Chondrocyte (in vitro differentiated cells): ENCODE measurements at places on chromosomes 4 and X.

- H3K27me3 ChIP-seq = no peaks in the 10 kb centered on the region
- H3K36me3 ChIP-seq = no peaks in the 10 kb centered on the region
- H3K4me3 ChIP-seq = no peak overlapping the region
- no peak for DNase-seq
- H3K4me1 ChIP-seq = no peaks in the 10 kb centered on the region
Observed at GRCh38 chr4:165851256-165851655, 21.8 kb upstream of the TLL1 start.

- peak overlapping the region; percentile 58 for H3K27ac ChIP-seq
- H3K4me3 ChIP-seq = no peak overlapping the region
- no peaks in the 10 kb centered on the region for H3K27me3 ChIP-seq
- peaks cover 17% of the 10 kb centered on the region for H3K4me1 ChIP-seq
- no peak for DNase-seq
Observed at GRCh38 chr4:82352825-82353366, 20.9 kb downstream of the HNRNPD start.

DNA sequence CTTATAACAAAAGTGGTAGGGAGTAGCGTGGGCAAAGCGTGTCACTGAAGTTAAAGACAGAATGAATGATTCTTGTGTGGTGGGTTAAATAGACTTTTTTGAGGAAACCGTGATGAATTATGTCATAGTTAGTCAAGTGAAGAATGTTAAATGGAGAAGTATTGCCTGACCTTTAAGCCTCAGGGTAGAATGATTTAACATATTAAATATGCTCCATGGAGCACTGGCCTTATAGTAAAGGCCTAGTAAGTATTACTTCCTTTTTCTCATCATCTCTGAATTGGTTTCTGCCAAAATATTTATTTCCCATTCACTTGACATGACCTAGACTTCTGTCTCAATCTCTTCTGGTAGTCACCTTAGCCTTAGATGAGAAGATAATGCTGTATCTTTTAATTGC is 23.7 kb downstream of the MAGEB1 start:
- no peaks in the 10 kb centered on the region for H3K4me1 ChIP-seq
- H3K27me3 ChIP-seq = peaks cover 6% of the 10 kb centered on the region
- no peak overlapping the region for H3K27ac ChIP-seq

DNA sequence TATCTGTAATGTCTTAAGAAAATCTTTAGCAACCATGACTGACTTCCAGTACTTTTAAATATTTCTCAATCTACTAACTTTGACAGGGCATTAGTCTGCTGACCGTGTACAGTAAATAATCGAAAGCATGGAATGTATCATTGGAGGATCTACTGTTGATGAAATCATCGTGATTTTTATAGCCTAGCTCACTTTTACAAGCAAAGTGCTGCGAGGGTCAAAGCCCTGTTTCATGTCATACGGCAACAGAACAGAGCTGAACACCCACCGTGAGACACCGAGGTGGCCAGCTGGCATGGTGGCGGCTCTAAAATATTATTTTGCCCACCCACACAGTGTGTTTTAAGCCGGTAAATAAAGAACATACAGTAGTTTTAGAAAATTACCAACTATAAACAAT is 679.3 kb downstream of the FAT4 start:
- H3K4me3 ChIP-seq = no peak overlapping the region
- H3K27ac ChIP-seq = no peak overlapping the region
- DNase-seq = no peak

- no peaks in the 10 kb centered on the region for H3K36me3 ChIP-seq
- H3K4me3 ChIP-seq = no peak overlapping the region
- H3K27me3 ChIP-seq = no peaks in the 10 kb centered on the region
- H3K27ac ChIP-seq = no peak overlapping the region
- H3K4me1 ChIP-seq = no peaks in the 10 kb centered on the region
Observed at GRCh38 chrX:152989292-152989658, 4.6 kb downstream of the PNMA5 start.

DNA sequence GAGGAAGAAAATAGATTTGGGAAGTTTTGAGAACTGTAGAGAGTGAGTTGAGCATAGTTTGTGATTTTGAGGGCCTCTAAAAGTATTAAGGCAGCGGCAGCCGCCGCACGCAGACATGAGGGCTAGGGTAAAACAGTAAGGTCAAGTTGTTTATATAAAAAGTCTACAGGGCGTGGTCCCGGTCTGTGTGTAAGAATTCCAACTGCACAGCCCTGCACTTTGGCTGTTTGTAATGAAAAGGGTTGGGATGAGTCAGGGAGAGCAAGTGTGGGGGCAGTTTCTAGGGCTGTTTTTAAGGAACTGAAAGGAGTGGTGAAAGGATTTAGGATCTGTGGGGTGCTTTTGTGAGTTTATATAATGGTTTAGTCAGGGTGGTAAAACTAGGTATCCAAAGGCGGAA is 55.0 kb downstream of the BEX3 start:
- no peaks in the 10 kb centered on the region for H3K27me3 ChIP-seq
- no peaks in the 10 kb centered on the region for H3K4me1 ChIP-seq
- H3K36me3 ChIP-seq = no peaks in the 10 kb centered on the region
- no peak overlapping the region for H3K27ac ChIP-seq

GRCh38 chrX:96752781-96753180 is 68.1 kb downstream of the DIAPH2 start:
- no peak overlapping the region for H3K4me3 ChIP-seq
- no peak overlapping the region for H3K27ac ChIP-seq

DNA sequence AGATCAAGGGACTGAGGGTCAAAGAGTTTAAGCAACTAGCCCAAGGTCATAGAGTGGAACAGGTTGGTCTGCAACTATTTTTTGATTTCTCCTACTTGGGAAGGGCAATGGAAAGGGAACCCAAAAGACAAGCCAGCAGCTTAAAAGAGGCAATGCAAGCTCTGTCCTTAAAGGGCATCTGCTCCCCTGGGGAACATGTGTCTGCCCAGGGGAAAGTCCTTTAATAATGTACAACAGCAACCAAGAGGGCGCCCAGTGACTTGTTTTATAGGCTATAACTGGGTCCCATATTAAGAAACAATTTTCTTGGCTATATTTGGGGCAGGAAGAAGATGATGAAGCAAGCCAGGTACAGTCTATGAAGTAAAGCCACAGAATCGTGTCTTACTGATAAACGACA is 54.7 kb upstream of the RBM47 start:
- no peak overlapping the region for H3K4me3 ChIP-seq
- H3K36me3 ChIP-seq = no peaks in the 10 kb centered on the region
- no peaks in the 10 kb centered on the region for H3K27me3 ChIP-seq
- H3K27ac ChIP-seq = no peak overlapping the region
- no peak for DNase-seq
- no peaks in the 10 kb centered on the region for H3K4me1 ChIP-seq

DNA sequence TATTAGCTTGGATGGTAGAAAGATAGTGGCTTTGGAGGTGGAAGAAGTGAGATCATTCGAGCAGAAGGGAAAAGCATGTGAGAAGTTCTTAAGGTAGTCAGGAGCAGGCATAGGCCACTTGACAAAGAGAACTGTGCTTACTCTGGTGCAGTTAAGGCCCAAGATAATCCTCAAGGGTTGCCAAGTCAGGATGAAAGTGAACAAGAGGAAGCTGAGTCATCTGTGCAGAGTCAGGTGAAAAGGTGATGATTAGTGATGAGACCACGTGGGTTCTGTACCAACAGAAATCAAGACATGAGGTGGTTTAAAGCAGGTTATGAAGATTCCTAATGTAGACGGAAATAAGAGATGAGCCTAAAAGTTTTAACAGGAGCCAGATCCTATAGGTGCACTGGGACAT is 369.8 kb downstream of the DTHD1 start:
- no peaks in the 10 kb centered on the region for H3K36me3 ChIP-seq
- no peak overlapping the region for H3K4me3 ChIP-seq
- H3K27me3 ChIP-seq = no peaks in the 10 kb centered on the region
- H3K27ac ChIP-seq = no peak overlapping the region
- H3K4me1 ChIP-seq = no peaks in the 10 kb centered on the region
- no peak for DNase-seq

DNA sequence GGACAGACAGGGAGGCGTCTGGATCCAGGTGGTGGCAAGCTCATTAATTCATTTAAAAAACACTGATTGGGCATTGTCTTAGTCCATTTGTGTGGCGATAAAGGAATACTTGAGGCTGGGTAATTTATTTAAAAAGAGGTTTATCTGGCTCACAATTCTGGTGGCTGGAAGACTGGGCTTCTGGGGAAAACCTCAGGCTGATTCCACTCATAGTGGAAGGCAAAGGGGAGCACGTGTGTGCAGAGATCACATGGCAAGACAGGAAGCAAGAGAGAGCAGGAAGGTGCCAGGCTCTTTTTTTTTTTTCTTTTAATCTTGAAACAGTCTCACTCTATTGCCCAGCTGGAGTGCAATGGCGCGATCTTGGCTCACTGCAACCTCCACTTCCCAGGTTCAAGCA is 100.2 kb upstream of the METTL14 start:
- H3K27ac ChIP-seq = no peak overlapping the region
- peaks cover 19% of the 10 kb centered on the region for H3K27me3 ChIP-seq

DNA sequence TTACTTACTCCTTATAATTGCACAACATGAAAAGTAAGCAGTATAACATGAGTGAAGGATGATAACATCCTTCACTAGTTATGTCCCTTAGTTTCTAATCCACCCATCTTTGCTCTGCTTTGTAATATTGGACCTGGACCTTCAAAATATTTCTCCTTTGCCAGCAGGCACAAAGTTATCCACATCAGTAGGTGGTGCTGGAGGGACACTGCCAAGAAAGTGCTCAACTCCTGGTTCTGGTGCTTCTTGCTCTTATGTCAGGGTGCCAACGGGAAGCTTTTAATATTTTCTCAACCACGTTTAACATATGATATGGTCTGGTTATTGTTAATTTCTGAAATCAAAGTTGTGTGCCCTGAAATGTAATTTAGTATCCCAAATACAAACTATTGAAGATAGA is 49.1 kb downstream of the TMEM165 start:
- H3K27ac ChIP-seq = peak overlapping the region; percentile 12
- H3K4me3 ChIP-seq = no peak overlapping the region

- H3K36me3 ChIP-seq = no peaks in the 10 kb centered on the region
- DNase-seq = no peak
- H3K4me1 ChIP-seq = no peaks in the 10 kb centered on the region
- no peak overlapping the region for H3K4me3 ChIP-seq
- H3K27me3 ChIP-seq = no peaks in the 10 kb centered on the region
- no peak overlapping the region for H3K27ac ChIP-seq
Observed at GRCh38 chrX:92209936-92210335, 430.8 kb downstream of the PCDH11X start.

DNA sequence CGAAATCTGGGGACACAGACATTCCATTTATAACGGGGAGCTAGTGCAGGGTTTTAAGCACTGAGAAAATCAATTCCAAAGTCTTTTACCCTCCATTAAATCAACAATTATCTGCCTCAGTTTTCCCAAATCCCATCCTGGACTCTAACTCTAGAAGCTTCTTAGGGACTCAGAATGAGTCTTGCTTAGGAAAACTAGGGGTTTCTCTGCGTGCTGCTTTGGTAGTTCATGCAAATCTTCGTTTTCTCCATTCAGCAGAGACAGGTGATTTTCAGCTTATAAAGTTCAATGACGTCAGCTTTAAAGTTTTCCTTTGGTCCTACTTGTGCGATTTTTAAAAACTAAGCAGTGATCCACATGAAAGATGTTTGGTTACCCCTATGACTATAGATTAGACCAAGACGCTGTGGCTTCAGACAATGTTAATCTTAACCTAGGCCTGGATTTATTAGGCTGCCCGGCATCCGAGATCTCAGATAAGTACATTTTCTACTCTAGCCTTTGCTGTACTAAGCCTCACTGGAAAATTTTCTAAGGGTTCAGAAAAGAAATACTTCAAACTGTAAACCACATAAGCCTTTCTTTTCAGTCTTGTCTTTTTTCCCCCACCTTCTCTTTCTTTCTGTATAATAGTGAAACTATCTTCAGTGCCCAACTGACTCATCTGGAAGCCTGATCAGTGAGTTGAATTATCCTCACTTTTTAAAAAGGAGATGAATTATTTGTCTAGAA is 121.4 kb upstream of the GATB start:
- H3K27me3 ChIP-seq = peaks cover 4% of the 10 kb centered on the region
- no peak overlapping the region for H3K4me3 ChIP-seq
- no peaks in the 10 kb centered on the region for H3K36me3 ChIP-seq
- no peak overlapping the region for H3K27ac ChIP-seq
- H3K4me1 ChIP-seq = no peaks in the 10 kb centered on the region

GRCh38 chr4:123835831-123836590 is 439.4 kb downstream of the SPRY1 start:
- no peak overlapping the region for H3K27ac ChIP-seq
- DNase-seq = no peak
- no peaks in the 10 kb centered on the region for H3K36me3 ChIP-seq

GRCh38 chrX:56813318-56813837 is 84.3 kb downstream of the NBDY start:
- H3K4me3 ChIP-seq = no peak overlapping the region
- peaks cover 2% of the 10 kb centered on the region for H3K36me3 ChIP-seq
- H3K4me1 ChIP-seq = peaks cover 15% of the 10 kb centered on the region
- H3K27ac ChIP-seq = peak overlapping the region; percentile 3
- H3K27me3 ChIP-seq = no peaks in the 10 kb centered on the region
- no peak for DNase-seq

- no peak overlapping the region for H3K27ac ChIP-seq
- no peak overlapping the region for H3K4me3 ChIP-seq
- no peaks in the 10 kb centered on the region for H3K4me1 ChIP-seq
Observed at GRCh38 chr4:7575426-7575825, 140.7 kb upstream of the PSAPL1 start.
